NCI-H2171 (cell line): ENCODE measurements at places on chromosomes 12 and 14.

DNA sequence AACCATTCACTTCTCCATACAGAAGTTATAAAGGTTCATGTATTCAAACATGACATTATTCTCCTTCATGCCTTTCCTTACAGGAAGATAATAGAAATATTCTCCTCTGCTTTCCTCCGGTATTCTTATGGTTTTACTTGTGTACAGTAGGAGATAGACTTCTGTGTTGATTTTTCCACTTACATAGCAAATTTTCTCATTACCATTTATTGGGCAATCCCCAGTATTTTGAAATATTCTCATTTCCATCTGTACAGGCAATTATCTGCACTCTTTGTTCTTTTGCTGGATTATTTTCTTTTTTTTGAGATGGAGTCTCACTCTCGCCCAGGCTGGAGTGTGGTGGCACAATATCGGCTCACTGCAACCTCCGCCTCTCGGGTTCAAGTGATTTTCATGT, 11.0 kb downstream of the PXMP2 start:
- DNase-seq, result no peak

DNA sequence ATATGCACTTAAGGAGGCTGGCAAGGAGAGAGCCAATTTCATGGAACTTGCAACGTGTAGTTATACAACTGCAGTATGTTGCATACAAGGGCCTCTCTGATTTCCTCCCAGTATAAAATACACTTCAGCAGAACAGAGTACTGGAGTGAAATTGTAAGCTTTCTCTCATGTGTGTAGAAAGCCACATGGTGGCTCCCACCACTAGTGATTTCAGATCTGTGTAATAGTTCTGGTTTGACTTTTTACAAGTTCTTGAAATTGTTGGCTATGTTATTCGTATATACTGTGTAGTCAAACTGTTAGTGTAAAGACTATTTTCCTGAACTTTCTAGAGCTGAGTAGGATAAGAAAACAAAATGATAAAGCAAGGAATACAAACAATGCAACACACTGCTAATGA, 16.4 kb upstream of the LMO3 start:
- no peak for DNase-seq

DNA sequence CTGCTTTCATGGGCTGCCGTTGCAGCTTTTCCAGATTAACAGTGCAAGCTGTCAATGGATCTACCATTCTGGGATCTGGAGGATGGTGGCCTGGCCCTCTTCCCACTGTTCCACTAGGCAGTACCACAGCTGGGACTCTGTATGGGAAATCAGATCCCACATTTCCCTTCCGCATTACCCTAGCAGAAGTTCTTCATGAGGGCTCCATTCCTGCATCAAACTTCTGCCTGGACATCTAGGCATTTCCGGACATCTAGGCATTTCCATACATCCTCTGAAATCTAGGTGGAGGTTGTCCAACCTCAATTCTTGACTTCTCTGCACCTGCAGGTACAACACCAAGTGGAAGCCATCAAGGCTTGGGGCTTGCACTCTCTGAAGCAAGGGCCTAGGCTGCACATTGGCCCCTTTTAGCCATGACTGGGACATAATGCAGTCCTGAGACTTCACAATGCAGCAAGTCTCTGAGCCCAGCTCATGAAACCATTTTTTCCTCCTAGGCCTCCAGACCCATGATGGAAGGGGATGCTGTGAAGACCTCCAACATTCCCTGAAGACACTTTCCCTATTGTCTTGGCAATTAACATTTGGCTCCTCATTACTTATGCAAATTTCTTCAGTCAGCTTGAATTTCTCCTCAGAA, 863.3 kb downstream of the C12orf50 start:
- no peak for DNase-seq

DNA sequence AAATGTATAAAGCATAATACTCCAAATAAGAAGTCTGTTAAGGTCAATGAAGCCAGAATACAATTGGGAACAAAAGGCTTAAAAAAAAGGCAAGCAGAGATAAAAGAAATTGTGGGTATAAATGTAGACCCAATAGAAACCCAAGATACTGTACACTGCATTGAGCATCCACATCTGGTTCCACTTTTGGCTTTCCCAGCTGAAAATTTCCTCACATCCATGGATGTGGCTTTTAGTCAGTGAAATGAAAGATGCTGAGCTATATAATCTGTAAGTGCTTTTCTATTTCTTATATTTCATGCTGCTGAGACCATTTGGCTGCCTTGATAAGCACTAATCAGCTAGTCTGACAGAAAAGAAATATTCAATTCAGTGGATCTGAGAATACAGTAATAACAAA, 83.5 kb downstream of the PTPRR start:
- no peak for DNase-seq

DNA sequence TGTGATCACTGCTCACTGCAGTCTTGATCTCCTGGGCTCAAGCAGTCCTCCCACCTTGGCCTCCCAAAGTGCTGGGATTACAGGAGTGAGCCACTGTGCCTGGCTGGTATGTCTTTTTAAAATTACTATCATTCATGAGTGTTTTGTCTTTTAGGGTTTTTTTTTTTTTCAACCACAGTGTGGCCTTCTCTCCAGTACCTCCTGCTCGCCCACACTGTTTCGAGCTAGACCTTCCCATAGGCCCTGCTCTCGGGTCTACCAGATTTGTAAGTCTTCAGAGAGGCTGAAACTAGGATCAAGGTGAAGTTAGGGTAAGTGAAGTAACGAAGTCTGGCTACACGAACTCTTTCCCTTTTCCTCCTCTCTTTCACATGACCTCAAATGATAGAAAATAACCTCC, 1.5 kb downstream of the BIN2 start:
- no peak for DNase-seq

- DNase-seq, result no peak
Observed at GRCh38 chr12:72792889-72793288, 520.7 kb downstream of the TRHDE start.

- no peak for DNase-seq
Observed at GRCh38 chr14:100904307-100905087, 975 bp upstream of the RTL1 start.

GRCh38 chr12:51200806-51201205, 17.1 kb downstream of the POU6F1 start:
- DNase-seq, result no peak

DNA sequence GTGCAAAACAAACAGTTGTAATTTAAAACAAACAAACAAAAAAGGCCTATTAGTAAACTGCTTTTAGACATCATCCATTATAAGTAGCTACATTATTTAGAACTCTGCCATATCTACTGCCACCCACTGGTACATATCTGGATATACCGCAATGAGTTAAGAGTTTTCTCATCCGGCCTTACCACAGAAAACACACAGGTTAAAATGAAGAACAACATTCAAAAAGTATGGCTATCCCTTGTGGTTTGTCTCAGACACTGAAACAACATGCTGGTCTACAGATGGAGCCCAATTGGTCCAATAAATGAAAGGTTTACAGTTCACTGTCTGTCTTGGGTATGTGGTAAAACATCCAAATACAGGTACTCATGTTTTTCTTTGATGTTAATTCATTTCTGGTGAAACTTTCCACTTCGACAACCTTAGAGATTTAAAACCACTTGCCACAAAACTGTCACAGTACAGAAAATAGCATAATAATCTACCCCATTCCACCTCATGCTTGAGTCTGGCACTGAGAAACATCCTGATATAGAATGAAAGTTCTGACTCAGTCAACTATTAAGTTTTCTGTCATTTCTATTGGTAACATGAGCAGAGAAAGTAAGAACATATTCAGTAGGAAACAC, 354.3 kb downstream of the CEP128 start:
- no peak for DNase-seq

DNA sequence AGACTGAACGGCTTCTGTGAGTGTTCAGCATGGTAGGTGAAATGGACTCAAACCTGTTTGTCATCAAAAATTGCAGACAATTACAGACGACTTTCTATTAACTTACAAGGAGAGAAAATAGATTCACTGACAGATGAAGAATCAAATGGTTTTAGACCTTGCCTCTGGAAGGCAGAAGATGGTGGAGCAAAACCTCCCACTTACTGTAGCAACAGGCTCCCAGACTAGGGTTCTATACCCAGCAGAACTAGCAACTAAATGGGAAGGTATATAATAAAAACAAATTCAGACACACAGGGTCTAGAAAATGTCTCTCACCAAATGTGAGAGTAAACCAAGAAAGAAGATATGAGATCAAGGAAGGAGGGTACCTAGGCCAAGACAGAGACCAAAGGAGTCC, 36.8 kb downstream of the RNF34 start:
- no peak for DNase-seq

- peak; percentile 89 for DNase-seq
Observed at GRCh38 chr14:77040741-77041653, 12.5 kb upstream of the IRF2BPL start.

DNA sequence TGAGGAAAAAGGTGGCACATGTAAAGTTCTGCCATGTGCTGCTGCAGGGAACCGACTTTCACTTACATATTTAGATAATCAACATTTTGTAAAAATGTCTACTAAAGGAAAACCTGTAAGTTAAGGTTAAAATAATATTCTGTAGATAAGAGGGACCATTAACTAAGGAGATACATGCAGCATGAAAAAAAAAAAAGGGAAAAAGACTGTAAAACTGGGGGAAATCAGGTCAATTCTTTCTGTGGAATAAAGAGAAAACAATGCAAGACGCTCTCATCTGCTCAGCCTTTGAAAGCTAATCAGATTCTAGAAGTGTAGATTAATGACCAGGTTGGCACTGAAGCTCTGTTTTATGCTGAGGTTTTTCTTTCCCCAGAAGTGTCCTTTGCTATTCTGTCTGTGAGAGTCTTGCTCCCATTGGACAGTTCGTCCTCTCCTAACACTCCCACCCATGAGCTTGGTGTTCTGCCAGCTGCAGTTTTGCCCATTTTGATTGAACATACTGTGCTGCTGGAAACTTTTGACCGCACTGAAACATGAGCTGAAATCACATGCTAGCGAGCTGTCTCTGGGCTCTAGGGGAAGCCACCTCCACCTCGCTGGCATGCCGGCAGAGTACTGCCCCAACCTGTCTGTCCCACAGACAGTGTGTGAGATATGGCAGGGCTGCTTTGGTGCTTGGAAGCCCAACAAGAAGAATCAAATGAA, 39.7 kb downstream of the PPTC7 start:
- peak; percentile 11 for DNase-seq

DNA sequence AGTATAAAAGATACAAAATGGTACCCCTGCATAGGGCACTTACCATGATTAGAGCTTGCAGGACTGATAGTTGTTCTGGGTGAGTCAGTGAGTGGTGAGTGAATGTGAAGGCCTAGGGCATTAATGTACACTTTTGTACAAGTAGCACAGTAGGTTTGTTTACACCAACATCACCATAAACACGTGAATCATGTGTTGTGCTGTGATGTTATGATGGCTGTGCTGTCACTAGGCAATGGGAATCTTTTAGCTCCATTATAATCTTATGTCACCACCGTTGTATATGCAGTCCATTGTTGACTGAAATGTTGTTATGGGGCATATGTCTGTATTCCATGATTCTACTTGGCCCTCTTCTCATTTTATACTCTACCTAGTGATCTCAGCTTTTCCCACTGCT, 11.8 kb downstream of the NUBPL start:
- DNase-seq, result no peak

DNA sequence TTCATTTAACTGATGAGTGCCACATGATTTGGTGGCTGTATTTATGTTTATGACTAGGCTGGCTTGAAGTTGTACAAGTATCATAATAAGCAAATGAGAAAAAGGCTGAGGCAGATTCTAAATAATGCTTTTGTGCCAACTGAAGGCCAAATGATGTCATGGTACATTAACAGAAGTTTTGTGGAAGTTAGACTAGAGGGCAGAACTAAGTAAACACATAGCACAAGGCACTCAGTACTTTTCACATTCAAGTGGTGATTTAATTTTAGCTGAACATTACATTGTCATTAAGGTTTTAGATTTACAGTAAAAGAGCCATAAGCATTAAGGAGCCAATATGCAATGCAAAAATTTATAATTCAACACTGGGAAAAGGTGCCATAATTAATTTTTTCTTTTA, 21.1 kb downstream of the PPP1CC start:
- no peak for DNase-seq

- no peak for DNase-seq
Observed at GRCh38 chr14:92792885-92793284, 1.2 kb upstream of the GOLGA5 start.

- no peak for DNase-seq
Observed at GRCh38 chr14:81273521-81273920, 52.8 kb upstream of the GTF2A1 start.
